ENCODE measurements at places on chromosomes 16 and 17.

DNA sequence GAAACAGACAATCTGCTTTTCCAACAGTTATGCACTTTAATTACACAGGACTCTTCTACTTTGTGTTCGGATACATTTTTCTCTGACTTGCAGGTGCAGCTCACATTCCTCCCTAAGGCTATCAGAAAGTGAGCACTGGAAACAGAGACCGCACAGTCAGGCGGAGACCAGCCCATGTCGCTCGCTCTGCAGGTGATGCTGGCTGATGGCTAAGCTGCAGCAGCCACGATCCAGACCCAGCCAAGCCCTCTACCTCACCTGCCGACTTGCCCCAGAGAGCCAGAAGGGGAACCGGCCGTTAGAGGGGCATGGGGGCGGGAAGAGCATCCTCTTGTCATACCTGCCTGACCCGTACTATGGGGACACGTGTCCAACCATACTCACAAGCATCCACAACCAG lies 33.8 kb downstream of the MAP1LC3B start:
- no peak for DNase-seq

GRCh38 chr16:56848029-56848936 lies 16.7 kb upstream of the SLC12A3 start:
- no peak for DNase-seq

- DNase-seq: no peak
Measured at GRCh38 chr17:47968836-47969235, 2.1 kb upstream of the CDK5RAP3 start.

GRCh38 chr17:44308320-44308818 lies at the start of gene RUNDC3A:
RUNDC3A (plus strand) TSS chr17:44308601; CDS start chr17:44308833, 232 bp downstream.
- peak; percentile 92 for DNase-seq

DNA sequence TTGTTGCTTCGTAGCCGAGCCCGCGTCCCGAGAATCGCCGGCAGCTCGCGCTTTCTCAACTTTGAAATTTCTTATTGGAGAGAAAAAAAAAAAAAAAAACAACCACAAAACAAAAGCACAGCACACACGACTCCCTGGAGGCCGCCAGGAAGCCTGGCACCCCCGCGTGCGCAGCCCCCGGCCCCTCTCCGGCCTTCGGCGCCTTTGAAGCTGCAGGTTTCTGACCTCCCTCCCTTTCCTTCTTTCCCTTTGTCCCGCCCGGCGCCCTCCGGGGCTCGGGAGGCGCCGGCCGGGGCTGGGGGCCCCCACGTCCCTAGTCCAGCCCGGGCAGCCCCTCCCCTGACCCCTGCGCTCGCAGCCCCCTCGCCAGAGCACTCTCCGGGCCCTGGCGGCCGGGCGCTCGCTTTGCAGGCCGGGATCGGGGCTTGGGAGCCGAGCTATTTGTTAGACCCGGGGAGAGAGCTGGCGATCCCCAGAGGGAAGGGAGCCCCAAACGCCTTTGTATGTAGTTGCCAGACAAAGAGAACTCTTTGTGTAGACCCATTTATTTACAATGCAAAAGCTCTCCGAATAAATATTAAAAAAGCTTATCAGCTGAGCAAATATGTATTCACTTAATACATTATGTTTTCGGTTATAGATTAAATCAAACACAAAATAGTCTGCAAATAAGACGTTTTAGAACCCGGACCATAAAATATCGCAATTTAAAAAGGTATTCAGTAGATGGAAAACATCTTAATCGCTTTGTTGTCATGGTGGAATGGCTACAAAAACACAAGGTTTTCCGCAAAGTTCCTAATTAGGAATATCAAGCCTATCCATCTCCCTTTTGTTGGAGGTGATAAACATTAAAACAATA lies 2.3 kb downstream of the BAHCC1 start:
- DNase-seq: peak; percentile 63

- no peak for DNase-seq
Measured at GRCh38 chr17:12349297-12349696, 316.4 kb upstream of the MYOCD start.

GRCh38 chr16:30066761-30067583 lies 1.4 kb downstream of the ALDOA start:
- DNase-seq: peak; percentile 8

DNA sequence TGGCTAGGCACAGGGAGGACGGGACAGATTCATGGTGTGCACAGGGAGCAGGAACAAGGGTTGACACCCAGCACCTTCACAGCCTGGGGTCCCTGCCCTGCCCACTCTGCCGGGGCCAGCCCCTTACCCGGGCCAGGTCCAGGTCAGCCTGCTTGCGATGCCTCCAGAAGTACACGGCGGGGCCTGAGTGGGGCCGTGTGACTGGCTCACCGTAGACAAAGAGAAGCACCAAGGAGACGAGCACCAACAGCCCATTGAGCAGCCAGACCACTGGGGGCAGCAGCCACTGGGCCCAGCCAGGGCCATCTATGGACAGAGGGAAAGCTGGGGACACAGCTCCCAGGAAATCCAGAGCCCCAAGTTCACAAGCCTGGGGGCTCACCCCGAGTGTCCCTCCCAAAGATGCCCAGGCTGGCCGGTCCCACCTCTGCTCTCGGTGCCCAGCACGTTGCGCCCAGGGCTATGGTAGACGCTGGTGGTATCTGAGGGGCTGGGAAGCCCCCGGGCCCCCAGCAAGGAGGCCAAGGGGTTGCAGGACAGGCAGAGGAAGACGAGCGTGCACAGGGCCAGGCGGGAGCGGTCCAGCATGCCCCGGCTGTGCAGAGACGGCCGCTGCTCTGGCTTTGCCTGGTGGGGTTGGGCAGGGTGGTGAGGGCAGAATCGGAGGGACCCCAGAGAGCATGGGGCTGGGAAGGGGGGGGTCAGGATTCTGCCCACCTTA lies 19.8 kb downstream of the SREBF1 start:
- DNase-seq: no peak

GRCh38 chr16:85291302-85292148 lies 179.3 kb upstream of the CIBAR2 start:
- peak; percentile 83 for DNase-seq

All from substantia nigra (tissue), 51 donors.